Renal cortex interstitium (tissue), 15 donors: ENCODE measurements at places on chromosomes 16 and 17.

GRCh38 chr16:21224800-21225199 lies 8.7 kb upstream of the ANKS4B start:
- DNase-seq, result no peak

DNA sequence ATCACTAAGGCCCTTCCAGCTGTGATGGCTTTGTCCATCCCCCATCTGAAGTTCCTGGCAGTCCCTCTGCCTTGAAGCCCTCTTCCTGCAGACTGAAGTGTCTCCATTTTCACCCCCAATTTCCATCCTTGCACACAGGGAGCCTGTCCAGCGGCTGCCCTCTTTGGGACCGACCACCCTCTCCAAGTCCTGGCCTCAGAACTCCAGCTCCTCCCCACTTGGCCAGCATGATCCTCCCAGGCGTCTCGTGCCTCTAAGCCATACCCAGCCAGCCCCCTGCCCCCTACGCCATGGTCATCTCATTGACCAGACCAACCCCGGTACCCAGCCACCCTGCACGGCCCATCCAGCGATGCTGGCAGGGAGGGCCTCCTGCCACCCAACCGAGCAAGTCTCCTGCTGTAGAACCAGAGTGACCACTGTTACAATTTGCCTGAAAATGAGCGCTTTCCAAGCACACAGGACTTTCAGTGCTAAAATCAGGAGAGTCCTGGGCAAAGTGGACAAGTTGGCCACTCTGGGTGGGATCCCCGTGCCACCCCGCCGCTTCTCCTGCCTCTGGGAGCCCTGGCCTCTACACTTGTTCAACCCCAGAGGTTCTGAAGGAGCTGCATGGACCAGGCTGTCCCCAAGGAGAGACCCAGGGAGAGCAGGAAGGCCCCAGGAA lies 362.0 kb downstream of the SEC14L1 start:
- DNase-seq, result no peak

GRCh38 chr17:20092261-20092867 lies 83.2 kb downstream of the SPECC1 start:
- no peak for DNase-seq

DNA sequence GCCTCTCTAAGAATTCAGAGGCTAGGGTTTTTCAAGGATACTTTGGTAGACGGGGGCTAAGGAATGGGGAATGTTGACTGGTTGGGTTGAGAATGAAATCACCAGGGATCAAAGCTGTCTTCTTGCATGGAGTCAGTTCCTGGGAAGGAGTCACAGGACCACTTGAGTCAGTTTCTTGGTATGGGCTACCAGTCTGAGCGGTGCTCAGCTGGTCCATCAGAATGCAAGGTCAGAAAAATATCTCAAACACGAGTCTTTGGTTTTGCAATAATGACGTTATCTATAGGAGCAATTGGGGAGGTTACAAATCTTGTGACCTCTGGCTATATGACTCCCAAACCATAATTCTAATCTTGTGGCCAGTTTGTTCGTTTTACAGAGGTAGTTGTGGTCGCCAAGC lies 18.4 kb downstream of the CHD9NB start:
- no peak for DNase-seq

DNA sequence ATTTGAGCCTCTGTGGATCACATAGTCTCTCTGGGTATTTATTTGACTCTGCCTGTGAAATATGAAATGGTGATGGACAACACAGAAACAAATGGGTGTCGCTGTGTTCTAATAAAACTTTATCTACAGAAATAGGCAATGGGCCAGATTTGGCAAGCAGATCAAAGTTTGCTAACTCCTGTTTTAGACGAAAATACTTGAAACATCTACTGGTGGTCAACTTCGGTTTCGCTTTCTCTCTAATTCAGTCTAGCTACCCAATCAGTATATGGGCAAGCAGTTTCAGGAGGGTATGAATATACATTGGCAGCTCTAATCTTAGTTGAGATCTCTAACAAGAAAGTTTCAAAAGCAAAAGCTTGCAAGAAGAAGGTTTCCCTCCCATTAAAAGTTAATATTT lies 60.1 kb upstream of the DYNLRB2 start:
- DNase-seq, result no peak

- no peak for DNase-seq
These were observed 3.5 kb upstream of the CXCL16 start for GRCh38 chr17:4743216-4743615.

DNA sequence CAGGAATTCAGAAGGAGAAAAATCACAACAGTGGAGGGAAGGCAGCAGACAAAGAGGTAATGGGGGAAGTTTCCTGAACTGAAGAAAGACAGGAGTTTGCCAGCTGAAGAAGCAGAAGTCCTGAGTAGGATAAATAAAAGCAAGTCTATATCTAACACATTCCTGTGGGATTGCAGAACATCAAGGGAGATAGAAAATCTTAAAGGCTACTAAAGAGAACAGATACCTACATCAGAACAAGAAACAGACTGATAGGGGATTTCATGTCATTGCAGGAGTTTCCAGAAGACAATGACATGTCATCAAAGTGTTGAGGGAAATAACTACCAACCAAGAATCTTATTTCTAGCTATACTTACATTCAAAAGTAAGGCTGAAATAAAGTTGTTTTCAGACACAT lies 21.3 kb upstream of the CRYBA1 start:
- no peak for DNase-seq

DNA sequence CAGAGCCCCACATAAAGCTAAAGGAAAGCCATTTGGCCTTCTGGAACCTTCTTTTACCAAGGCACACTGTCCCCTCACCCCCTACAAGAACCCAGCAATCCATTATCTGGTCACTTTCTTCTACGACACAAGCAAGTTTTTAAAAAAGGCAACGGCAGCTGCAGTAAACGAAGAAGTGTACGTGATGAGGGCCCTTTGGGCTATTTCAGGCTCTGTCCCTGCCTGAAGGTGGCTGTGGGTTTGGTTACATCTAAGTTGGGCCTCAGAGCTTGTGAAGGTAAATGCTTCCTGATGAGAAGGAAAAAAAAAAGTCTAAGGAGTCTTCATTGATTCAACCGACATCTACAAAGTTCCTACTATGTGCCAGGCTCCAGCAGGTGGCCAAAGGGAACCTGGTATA lies 35.4 kb downstream of the XYLT1 start:
- no peak for DNase-seq

DNA sequence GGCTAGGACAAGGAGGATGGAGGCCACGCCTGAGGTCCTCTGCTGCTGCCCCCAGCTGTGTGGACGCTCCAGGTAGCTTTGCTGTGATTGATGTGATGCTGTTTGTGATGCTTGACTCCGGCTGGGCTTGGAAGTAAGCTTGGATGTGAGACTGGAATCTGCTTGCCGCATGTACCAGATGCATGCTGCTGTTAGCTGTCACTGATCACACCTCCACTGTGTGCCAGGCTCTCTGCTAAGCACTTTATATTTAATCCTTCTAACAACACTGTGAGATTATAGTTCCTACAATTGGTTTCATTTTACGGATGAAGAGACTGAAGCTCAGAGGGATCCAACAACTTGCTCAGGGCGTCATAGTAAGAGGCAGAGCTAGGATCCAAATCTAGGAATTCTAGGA lies 23.5 kb downstream of the SNX29 start:
- DNase-seq, result no peak

- peak; percentile 79 for DNase-seq
These were observed 30.3 kb upstream of the CDC42EP4 start for GRCh38 chr17:73342050-73342522.

GRCh38 chr16:66598111-66598510 lies 6.4 kb upstream of the CMTM3 start:
- no peak for DNase-seq

DNA sequence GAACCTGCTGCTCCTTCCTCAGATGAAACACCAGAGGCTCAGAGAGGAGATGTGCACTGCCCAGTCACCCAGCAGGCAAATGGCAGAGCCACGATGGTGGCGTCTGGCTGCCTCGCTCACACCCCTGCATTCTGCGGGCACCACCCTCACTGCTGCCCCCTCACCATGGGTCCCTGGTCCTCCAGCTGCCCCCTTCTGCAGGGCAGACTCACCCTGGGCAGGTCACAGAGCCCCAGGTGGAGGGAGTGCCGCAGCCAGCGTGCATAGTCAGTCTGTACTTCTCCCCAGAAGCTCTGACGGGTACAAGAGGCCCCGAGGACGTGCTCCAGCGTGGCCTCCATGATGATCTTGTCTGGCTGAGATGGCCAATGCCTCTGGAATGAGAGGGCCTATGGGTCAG lies 52.9 kb downstream of the RMI2 start:
- DNase-seq, result no peak

DNA sequence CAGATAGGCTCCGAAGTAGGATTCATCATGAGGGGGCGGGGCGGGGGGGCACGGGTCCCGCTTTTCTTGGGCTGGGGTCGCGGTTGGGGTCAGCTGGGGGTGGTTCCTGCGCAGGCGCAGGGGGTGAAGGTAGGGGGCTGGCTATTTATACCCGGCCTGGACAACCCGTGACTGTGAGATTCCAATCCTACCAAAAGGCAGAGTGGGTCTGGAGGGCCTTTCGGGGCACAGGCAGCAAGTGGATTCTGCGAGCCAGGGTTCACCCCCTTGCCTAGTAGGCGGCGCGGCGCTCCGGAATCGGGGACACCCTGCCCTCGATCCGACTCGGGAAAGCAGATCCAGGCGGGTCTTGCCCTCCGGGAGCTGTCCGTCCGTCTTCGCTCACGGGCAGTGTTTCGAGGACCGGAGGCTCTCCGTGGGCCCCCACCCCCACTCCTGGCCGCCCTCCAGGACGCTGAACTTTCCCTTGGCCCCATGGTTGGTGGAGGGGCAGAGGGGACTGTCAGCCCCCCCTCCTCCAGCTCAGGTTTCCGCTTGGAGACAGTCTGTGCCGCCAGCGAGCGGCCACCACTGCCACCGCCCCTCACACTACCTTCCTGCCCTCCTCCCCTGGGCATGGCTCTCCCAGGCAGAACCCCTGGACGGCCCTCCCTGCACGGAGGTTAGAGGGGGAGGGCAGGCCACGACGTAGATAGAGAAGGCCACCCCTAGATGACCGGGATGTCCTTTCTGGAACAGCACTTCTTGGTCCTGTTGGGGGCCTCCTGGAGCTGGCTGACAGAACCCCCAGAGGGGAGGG lies 634 bp downstream of the SLC2A4 start:
- DNase-seq, result no peak

DNA sequence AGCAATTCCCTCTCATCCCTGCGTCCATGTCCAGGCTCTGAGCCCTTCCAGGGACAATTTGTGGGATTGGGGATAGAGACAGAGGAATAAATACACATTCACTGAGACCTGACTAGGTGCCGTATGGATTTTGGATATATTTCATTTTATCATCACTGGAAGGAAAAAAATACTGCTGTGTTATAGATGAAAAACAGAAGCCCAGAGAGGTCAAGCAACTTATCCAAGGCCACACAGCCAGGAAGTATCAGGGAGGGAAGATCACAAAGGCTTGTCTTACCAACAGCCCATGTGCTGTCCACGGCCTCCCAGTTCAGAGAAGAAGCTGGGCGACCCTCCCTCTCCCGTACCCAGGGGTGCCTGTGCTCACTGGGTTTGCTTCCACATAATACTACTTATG lies 6.1 kb upstream of the HAP1 start:
- DNase-seq, result no peak
